Epithelial cell of proximal tubule (primary cell): ENCODE measurements at places on chromosomes 6 and 20.

GRCh38 chr6:113635222-113635986, 221.7 kb upstream of the MARCKS start:
- DNase-seq: no peak

DNA sequence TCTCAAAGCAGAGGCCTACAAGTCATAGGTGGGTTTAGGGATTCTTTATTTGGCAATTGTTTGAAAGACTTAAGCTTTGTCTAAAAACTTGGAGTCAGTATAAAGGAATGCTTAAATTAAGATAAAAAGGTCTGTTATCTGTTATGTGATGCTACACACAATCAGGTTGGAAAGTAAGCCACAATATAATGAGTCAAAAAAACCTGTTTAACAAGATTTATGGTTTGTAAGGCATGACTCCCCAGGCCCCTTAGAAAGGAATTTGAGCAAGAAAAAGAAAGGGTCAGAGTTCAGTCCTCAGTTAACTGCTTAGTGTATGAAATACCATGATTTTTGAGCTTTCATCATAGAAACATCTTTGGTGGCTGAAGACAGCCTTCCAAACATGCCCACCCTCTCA, 66.8 kb upstream of the HMGN3 start:
- no peak for DNase-seq

- peak; percentile 16 for DNase-seq
Measured at GRCh38 chr6:46221222-46221793, 50.5 kb upstream of the ENPP5 start.

- DNase-seq: no peak
Measured at GRCh38 chr6:3284436-3284876, 25.7 kb downstream of the PSMG4 start.

- DNase-seq: no peak
Measured at GRCh38 chr20:5696011-5696559, 54.1 kb upstream of the SHLD1 start.

DNA sequence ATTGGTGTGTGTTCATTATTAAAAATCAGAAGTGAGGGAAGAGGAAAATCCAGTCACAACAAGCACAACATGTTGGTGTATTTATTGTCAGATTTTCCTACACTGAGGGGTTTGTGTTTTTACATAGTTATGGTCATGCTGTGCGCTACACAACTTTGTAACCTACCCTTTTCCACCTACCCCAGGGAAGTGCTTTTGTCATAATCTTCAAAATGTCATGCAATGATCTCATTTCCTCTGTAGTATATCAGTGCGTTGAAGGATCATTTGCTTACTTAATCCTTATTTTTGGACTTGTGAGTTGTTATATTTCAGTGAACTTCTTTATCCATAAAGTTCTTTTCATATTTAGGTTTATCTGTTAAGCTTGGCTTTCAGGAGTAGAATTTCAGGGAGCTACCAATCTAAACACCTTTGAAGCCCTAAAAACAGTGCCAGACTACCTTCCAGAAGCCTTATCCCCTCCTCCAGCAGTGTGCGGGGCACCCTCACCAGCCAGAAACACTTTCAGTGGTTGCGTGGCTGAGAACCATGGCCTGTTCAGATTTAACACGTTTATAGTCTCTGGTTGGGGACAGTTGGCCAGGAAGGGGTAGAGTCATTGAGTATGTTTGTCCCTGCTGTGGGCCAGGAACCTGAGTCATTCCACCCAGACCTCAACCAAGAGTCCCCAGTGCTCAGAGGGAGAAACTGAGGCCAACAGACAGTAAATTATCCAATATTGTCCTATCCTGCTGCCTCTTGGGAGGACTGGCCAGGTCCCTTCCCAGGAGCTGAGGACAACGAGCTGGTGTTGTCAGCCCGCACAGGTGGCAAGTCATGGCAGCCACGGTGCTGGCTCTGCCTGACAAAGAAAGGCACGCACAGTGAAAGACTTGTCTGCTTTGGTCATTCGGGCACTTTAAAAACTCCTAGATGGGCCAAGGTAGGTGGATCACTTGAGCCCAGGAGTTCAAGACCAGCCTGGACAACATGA, 40.3 kb downstream of the STK35 start:
- no peak for DNase-seq

- no peak for DNase-seq
Measured at GRCh38 chr20:13995841-13996240, 525 bp downstream of the MACROD2 start.

- DNase-seq: no peak
Measured at GRCh38 chr6:906920-907319, 214.0 kb upstream of the EXOC2 start.

- no peak for DNase-seq
Measured at GRCh38 chr20:64167676-64168075, 3.4 kb downstream of the MYT1 start.

DNA sequence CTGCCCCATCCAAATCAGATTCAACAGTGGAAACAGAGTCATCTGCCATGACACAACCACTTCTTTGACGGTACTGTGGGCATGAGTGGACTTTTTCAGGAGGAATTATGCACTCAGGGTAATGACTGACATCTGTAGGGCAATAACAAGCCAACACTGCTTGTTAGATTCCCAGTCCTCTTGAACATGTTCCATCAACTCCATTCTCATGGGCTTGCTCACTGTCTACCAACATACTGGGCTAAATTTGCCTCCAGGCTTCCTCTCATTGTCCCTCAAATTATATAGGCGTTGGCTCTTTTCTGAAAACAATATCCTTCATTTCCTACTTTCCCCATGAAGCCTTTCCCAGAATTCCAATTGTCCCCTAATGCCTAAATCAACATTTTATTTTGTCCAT, 43.1 kb downstream of the ANKEF1 start:
- DNase-seq: no peak

DNA sequence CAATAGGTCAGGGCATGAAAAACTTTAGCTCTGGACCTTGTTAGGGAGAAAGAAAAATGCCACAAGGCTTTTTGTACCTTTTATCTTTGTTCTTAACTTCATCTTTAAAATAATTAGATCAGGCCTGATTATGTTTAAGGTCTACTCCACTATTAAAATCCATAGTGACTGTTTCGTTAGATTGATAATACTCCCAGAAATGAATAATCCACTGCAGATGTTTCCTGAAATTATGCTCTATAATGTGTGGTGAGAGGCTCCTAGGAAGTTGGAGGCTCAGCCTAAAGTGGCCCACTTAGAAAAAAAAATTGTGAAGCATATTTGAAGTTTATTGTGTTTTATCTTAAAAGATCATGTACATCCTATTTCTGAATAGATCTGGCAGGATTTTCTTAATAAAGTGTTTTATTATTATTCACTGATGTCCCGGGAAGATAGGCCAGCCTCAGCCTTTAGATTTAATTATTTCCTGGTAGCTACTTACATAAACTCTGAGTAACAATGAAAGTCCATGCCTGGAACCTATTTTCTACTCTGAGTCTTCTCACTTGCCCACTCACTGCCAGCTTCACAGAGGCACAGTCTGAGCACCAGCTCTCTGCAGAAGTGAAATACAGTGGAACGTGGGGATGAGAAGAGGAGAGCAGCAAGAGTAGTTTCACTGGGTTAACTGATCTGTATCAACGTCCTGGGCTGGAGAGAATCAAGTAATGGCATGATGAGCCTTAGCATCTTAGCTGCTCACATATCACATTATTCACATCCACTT, 126.8 kb upstream of the TMEM170B start:
- DNase-seq: no peak

- no peak for DNase-seq
Measured at GRCh38 chr6:31597006-31597405, 4.2 kb upstream of the NCR3 start.

GRCh38 chr6:144757730-144758129, 472.6 kb downstream of the UTRN start:
- DNase-seq: no peak

- DNase-seq: no peak
Measured at GRCh38 chr6:170444811-170445211, 108.3 kb downstream of the PSMB1 start.

DNA sequence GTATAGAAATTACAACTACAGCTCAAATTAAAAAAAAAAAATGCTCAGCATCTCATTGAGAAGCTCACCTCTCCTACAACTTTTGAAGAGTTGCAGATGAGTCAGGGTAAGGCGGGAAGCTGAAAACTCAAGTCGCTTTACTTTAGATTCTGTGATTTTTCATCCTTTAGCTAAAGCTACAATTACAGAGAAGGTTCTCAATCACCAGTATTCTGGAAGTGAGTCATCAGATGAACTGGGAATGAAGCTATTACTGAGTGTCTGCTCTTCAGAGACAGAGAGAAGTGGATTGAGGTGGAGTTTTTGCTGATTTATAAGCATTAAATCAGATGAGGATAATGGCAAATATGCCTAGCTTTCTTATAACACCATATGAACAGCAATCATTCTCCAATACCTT, 91.9 kb downstream of the TFAP2A start:
- DNase-seq: no peak

GRCh38 chr6:137473598-137473997, 20.6 kb downstream of the OLIG3 start:
- DNase-seq: no peak

GRCh38 chr6:116244284-116244683, 9.6 kb downstream of the TSPYL4 start:
- no peak for DNase-seq

GRCh38 chr6:135179920-135180541, 1.1 kb upstream of the MYB start:
- no peak for DNase-seq

- DNase-seq: no peak
Measured at GRCh38 chr20:22511943-22512910, 72.1 kb downstream of the FOXA2 start.
